ENCODE measurements at places on chromosomes 1 and 21.

- DNase-seq, result no peak
Measured at GRCh38 chr1:24875991-24876506, 54.0 kb downstream of the RUNX3 start.

DNA sequence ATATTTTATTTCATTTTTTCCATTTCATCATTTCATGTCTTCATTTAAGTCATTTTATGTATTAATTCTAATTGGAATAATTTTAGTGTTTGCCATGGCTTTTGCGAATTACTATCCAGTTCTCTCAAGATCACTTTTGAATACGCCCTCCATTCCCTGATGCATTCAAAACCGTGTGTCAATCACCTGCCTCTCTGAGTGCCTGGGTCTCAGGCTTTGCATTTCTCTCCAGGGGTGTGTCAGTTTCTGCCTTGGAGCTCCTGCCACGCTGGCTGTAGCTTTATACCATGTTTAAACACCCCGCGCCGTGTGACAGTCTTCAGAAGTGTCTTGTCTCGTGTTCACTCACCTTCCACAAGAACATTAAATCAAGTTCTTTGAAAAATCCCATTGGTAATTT is 7.4 kb upstream of the DNMT3L start:
- no peak for DNase-seq

- no peak for DNase-seq
Measured at GRCh38 chr1:84480650-84481049, 1.6 kb downstream of the RPF1 start.

DNA sequence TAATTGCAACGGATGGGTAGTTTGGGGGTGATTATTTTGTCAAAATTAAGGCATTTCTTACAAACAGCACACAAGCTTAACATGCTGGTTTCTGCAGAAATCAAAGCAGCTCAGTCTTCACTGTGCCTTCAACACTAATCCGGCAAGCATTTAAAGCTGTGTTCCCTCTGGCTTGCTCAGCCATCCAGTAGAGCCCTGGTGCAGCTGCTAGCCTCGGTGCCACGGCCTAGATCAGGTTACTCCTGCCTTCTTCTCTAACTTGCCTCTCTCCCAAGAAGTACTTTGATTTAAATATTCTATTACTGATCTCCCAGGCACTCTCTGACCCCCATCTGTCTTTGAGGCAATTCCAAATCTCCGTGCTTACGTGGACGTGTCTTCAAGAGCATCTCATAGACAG is 85.6 kb downstream of the GREM2 start:
- DNase-seq, result no peak

DNA sequence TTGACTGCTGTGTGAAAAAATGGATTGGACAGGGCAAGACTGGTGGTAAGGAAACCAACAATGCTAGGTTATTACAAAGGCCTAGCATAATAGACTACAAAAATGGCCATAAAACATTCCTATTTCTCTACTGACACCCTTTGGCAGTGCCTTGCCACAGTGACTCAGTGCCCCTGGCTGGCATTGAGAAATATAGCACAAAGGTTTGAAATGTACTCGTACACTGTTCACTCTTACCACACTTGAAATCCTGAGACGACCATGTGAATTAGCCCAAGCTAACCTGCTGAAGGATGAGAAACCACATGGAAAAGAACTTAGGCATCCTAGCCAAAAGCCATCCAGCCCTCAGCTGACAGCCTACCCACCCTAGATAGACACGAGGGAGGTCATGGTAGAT is 149.8 kb upstream of the PALMD start:
- DNase-seq, result no peak

- peak; percentile 80 for DNase-seq
Measured at GRCh38 chr21:33975548-33976081, 60.0 kb upstream of the ATP5PO start.

- no peak for DNase-seq
Measured at GRCh38 chr1:160647329-160647720, 481 bp upstream of the SLAMF1 start.

DNA sequence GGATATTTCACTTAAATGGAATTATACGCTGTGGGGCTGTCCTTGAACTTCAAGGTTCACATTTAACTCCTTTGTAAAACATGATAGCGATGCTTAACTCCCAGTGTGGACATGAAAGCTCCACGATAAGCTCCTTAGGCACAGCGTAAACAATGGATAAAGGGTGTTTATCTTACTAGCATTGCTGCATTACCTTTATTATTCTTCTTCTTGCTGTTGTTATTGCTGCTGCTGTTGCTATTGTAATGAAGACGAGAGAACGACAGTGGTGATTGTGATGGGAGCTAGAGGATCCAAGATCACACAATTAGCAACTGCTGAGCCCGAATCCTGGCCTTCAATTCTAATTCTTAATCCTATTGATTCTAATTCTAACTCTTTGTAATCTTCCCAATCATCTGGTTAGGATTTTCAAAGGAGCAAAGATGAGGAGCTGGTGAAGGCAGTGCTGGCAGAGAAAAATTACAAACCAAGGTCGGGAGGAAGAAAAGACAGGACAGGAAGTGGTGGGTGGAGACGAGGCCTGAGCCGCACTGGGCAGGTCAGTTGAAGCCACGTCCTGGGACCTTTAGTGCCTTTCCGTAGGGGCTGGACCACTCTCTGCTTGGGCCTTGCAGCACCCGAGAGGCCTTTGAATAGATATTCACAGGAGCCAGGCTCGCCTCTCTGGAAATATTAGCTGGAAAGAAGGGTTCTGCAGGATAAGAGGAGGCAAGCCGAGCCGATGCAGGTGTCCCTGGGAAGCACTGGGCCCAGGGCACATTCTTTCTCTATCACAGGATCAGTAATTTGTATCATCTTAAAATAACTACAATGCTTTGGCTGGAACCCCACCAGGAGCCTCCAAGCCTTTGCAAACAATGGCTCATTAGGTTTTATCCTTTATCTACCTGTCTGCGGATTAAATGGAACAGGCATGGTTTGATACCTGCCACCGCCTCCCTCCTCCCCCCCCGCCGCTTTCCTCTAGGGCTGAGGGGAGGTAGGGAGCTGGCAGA is 571.6 kb downstream of the AJAP1 start:
- no peak for DNase-seq

DNA sequence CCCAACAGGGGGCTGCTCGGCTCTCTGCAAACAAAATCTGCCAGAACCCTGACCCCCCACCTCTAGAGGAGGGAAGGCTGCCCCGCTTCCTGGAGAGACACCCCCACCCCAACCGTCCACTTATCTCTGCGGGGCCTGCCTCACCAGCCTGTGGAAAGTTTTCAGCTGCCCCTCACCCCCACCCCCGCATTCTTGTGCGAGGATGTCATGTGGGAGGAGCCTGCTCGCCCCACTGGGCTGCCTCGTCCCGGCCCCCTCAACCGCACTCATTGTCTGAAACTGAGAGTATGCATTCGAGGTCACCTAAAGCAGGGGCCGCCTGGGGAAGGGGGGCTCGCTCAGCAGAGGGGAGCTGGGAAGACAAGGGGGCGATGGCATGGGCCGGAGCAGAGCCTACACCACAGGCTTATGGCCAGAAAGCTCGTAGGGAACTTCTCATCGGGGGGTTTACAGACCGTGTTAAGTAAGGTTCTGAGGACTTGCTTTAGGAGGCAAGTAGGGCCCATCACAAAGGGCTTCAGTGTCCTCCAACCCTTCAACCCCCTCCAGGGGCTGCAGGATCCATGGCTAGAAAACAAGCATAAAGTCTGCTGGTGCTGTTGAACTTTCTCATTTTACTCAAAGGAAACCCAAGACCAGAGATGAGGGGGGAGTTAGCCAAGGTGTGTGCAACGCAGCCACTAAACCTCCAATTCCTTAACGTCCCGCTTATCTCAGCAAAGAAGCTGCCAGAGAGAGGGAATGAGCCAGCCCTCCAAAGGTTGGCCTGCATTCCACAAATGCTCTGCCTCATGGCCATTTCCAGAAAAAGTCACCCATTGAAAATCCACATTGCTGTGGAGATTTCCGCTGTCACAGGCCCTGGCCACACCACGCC is 9.4 kb downstream of the EPHA2 start:
- no peak for DNase-seq

DNA sequence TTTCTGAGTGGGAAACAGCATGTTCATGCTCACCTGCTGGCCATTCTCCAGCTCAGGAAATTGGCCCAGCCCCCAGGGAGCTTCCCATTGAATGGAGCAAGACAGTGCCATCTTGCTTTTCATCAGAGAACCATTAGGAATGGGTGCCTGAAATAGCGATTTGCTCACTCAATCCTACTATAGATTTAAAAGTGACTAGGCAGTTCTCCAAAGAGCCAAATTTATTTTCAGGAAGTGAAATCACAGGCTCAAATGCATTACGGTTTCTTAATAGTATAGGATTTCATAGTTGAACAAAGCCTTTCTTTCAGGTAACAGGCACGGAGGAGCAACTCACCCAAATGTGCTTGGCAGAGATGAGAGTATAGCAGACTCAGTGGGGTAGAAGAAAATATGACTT is 272.1 kb downstream of the GRIK1 start:
- no peak for DNase-seq

DNA sequence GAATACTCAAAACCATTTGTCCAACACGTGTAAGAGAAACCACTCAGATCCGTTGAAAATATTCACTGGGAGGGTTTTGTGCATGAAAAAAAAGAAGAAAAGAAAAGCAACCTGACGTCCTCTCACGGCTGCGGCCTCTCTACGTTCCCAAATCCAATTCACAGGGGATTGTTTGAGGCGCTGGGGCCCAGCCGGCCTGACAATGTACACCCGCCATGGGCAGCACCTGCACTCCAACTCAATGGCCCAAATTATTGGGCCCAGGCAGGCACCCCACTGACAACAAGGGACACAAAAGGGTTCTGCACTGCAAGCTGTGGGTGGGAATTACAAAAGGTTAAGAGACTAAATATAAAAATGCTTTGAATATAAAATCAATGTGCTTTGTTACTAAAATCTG is 41.5 kb downstream of the MORN1 start:
- DNase-seq, result no peak

- DNase-seq, result no peak
Measured at GRCh38 chr1:232894436-232894835, 56.0 kb upstream of the NTPCR start.

DNA sequence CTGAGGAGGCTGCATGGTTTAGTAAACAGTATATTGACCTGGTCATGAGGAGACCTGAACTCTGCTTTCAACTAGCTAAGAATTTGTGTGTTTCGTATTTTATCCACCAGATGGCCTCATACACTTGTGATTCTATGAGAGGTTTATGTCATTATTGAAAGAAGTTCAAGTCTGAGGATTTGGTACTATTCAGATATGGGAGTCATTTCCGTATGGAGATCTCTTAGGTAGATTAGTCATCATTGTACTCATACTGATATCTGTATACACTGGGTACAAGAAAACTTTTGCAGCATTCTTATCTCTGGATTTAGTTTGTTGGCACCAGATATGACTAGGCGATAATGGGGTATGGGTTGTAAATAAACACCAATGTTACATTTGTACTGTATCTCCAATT is 26.6 kb downstream of the ATF6 start:
- DNase-seq, result no peak

- no peak for DNase-seq
Measured at GRCh38 chr1:20008391-20008841, 29.0 kb upstream of the PLA2G2A start.

GRCh38 chr1:27307874-27308598 is 13.9 kb upstream of the TMEM222 start:
- no peak for DNase-seq

DNA sequence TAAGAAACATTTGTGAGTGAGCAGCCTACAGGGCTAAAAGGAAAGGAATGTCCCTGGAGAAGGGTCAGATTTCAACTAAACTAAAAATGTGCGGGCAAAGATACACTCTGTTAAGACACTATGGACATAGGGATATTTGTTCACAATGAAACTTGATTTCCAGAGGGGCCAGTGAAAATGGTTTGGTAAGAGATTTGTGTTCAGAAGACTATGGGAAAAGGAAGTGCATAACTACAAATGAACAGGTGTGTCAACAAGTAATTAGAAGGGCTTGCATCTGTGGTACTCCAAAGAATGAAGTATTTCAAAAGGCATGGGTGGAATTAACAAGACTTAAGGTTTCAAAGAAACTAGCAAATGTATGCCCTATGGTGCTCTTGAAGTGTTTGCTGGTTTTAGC is 60.4 kb downstream of the NME7 start:
- DNase-seq, result no peak

- no peak for DNase-seq
Measured at GRCh38 chr1:26475989-26476388, 3.7 kb downstream of the HMGN2 start.

- no peak for DNase-seq
Measured at GRCh38 chr1:202264300-202264699, 70.7 kb downstream of the LGR6 start.
